Calu3 (cell line): ENCODE measurements at places on chromosomes 5 and 9.
A peak's percentile ranks its signal among the peaks of the same experiment; 100 is the strongest.

- no peak for DNase-seq
Observed at GRCh38 chr5:162837155-162837554, 600.2 kb upstream of the CCNG1 start.

GRCh38 chr9:107283623-107284616, 841 bp downstream of the RAD23B start:
- peak; percentile 65 for DNase-seq

GRCh38 chr5:15003511-15003920, 131.9 kb upstream of the ANKH start:
- peak; percentile 53 for DNase-seq

DNA sequence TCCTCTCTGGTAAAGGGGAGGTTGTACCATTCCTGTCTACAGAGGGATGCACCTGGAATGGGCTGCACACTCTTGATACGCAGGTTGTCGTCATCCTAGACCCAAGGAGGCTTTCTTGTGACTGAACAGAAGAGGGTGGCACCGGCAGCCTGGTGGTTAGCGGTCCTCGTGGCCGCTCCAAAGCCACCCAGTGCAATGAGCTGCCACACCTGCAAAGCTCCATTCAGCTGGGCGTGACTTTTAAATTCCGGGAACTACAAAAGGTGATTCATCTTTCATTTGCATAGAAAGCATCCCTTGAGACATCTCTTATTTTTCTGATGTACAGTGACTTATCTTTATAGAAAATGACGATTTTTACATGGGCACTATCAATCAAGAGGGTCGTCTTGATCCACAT, 286.1 kb upstream of the IRX1 start:
- DNase-seq, result no peak

DNA sequence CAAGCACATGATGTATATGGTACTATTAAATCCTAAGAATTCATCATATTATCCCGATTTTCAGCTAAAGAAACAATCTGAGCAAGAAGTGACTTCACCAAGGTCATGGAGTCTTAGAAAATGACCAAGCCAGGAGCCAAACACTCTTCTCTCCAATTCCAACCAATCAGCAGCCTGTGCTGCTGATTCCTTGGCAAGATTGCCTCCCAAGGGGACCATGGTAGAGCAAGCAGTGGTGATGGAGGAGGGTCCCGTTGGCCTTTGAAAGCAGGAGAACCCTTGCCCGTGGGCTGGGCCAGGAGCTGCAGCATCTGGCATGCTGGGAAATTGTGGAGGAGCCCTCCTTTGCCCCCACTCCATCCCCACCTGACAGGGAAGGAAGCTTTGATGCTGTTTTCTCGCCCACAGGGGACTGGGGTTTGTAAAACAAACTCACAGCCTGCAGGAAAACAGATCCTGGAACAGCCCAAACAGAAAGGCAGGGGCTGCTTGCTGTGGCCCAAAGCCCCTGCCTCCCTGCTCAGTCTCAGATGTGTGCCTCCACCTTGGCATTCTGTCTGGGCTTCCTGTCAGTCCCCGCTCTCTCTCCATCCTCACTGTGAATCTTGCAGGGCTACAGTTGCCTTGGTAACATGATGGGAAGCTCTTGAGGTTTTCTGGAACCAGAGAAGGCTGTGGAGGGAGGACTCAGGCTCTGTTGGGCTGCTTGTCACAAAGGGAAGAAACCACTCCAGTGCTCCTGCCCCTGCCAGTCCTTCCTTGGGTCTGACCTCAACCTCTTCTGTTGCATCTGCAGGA, 70.8 kb upstream of the HSPA9 start:
- no peak for DNase-seq

DNA sequence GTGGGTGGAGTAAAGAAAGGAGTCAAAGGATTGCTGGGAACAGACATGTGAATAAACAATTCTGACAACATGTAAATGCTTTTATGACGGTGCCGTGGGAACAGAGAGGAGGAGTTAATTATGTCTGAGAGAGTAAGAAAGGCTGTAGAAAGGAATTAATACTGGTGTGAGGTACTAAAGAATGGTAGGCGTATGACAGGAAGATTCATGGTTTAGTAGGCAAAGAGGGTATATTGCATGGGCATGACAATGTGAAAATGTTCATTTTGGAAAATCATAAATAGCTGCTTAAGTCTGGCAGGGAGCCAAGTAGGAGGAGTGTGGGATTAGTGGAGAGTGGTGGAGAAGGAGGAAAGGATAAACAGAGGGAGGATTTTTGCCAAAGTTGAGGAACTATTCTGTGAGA, 19.7 kb downstream of the NAA35 start:
- DNase-seq, result no peak

DNA sequence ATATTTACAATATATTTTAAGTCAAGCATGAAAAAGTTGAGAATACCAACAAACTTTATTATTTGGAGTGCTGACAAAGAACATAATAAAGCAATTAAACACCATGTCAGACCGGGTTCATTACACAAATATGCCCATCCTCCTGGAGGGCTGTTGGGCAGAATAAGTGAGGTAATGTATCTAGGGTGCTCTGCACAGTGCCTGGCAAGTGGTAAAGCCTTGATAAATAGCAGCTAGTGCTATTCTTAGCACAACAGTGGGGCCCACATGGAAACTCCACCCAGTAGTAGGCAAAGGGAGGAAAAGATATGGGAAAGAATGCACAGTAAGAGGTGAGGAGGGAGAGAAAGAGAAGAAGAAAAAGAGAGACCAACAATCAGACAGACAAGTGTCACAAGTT, 97.7 kb downstream of the SLC1A3 start:
- DNase-seq, result no peak

DNA sequence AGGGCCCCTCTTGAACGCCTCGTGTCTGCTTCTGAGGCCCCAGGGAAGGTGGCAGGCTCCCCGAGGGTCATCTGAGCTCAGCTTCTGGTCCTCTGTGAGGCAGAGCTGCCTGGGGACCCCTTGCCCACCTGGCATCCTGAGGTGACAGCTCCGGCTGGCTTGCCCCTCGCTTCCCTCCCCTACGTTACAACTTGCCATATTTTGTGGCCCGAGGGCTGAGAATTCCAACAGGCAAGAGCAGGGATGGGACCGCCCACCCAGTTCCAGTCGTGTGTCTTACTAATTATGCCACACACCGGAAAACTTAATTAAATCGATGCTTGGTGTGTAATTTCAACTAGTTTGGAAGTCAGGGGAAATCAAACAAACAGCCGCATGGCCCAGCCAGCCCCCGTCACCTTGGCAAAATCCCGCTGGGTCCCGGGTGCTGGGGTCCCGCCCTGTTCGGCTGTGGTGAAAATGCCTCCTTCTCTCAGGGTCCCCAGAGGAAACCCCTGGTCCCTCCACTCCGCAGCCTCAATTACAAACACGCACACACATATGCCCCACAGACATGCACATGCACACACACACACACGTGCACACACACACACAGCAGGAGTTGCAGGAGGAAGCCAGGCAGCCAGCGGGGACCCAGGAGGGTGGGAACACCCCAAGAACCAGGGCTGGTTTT, 221.0 kb upstream of the IER5L start:
- no peak for DNase-seq

DNA sequence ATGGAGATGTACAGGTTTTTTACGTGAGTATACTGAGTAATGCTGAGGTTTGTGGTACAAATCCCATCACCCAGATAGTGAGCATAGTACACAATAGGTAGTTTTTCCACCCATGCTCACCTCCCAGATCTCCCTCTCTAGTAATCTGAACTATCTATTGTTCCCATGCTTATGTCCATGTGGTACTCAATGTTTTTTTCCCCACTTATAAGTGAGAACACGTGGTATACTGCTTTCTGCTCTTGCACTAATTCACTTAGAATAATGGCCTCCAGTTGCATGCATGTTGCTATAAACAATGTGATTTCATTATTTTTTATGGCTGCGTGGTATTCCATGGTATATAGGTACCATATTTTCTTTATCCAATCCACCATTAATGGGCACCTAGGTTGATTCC, 593.9 kb downstream of the ANXA1 start:
- DNase-seq, result no peak

- DNase-seq, result no peak
Observed at GRCh38 chr5:34031117-34031516, 11.9 kb downstream of the C1QTNF3 start.

- no peak for DNase-seq
Observed at GRCh38 chr5:78058625-78059024, 235.9 kb downstream of the AP3B1 start.

- DNase-seq, result no peak
Observed at GRCh38 chr5:91983869-91984268, 600.8 kb upstream of the ARRDC3 start.

- DNase-seq, result no peak
Observed at GRCh38 chr5:31231177-31231838, 37.8 kb downstream of the CDH6 start.

GRCh38 chr5:141186897-141187512, at the start of gene PCDHB9:
TSS of gene PCDHB9 (plus strand) at chr5:141187161. CDS start at chr5:141187319, 158 bp downstream.
- DNase-seq, result peak; percentile 66

- DNase-seq, result no peak
Observed at GRCh38 chr5:127447827-127448226, 69.6 kb upstream of the PRRC1 start.

DNA sequence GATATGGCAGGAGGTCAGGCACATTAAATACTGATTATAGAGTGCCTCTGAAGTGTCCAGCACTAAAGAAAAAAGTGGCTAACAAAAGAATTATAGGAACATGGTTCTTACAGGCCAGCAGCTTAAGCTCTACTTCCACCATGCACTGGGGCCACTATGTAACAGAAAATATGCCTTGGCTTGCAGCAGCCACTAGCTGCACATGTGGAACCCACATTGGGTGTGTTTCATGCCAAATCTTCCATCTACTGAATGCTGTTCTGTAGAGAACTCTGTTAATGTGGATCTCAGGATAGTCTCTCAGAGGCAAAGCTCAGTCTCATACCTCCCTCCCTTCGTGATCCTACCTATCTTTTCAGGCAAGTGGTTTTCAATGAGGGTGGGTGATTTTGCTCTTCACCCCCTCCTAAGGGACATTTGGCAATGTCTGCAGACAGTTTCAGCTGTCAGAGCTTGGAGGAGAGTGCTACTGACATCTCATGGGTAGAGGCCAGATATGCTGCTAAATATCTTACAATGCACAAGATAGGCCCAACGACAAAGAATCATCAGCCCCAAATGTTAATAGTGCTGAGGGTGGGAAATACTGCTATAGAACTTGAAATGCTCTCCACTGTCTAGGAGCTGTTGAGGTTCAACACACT, 218.9 kb downstream of the TARS1 start:
- DNase-seq, result no peak

GRCh38 chr5:81495286-81495685, 101.4 kb upstream of the ACOT12 start:
- DNase-seq, result no peak

- DNase-seq, result no peak
Observed at GRCh38 chr9:19969721-19970120, 180.9 kb upstream of the SLC24A2 start.

- DNase-seq, result no peak
Observed at GRCh38 chr5:141514330-141515133, 25.7 kb downstream of the PCDHGC5 start.

DNA sequence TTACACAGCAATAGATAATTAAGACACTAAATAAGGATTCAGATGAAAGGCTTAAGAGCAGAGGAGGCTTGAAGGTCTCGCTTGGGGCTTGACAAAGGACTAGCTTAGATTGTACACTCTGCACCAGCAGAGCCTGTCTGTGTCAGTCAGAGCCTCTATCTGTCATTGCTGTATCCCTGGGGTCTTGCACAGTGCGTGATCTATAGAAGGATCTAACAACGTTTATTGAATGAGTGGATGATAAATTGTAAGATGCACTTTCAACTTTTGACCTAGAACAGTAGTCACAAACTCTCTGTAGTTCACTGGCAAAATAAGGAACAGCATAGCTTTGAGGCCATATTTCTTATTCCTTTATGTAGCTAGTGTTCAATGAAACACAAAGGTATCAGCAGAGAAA, 173.5 kb downstream of the ENTREP1 start:
- DNase-seq, result no peak

DNA sequence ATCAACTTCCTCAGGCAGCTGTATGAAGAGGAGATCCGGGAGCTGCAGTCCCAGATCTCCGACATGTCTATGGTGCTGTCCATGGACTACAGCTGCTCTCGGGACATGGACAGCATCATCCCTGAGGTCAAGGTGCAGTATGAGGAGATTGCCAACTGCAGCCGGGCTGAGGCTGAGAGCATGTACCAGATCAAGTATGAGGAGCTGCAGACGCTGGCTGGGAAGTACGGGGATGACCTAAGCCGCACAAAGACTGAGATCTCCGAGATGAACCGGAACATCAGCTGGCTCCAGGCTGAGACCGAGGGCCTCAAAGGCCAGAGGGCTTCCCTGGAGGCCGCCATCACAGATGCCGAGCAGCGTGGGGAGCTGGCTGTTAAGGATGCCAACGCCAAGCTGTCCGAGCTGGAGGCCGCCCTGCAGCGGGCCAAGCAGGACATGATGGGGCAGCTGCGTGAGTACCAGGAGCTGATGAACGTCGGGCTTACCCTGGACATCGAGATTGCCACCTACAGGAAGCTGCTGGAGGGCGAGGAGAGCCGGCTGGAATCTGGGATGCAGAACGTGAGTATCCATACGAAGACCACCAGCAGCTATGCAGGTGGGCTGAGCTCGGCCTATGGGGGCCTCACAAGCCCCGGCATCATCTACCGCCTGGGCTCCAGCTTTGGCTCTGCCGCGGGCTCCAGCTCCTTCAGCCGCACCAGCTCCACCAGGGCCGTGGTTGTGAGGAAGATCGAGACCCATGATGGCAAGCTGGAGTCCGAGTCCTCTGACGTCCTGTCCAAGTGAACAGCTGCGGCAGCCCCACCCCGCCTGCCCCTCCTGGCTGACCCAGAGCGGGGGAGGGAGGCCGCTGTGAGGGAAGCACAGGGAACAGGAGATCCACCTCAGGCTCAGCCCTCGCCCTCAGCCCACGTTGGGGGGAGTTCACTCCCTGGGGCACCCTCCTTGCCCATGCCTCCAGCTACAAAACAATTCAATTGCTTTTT, 84.0 kb downstream of the SEC61B start:
- no peak for DNase-seq

GRCh38 chr5:1526190-1526631, 2.5 kb upstream of the LPCAT1 start:
- no peak for DNase-seq

DNA sequence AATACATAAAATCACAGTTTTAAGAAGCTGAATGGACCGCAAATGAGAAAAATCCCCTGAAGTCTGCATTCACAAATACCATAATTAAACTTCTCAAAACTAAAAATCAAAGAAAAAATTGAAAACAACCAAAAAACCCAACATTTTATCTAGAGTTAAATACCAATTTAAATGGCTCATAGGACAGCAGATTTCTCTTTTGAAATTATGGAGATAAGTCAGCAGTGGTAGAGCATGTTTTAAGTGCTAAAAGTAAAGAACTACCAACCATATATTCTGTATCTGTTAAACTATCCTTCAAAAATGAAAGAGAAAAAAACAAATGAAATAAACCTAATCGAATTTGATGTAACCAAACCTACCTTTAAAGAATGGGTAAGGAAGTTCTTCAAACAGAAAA, 862.8 kb downstream of the TAF11L14 start:
- DNase-seq, result no peak
